ENCODE measurements at places on chromosomes 12 and 14. TPM values are rescaled to one million over a fixed set of nuclear protein-coding genes. Genes with fewer than 3 reads are reported as not detected.

CREBL2 gene
- total RNA-seq = 63.0 TPM

OTX2 gene
- not detected for total RNA-seq

AMN gene
- not detected for total RNA-seq

SAMD15 gene
- total RNA-seq = 0.20 TPM

Measured in gastroesophageal sphincter (tissue), 4 donors.